ENCODE measurements at places on chromosomes 7 and 10. TPM values are rescaled to one million over a fixed set of nuclear protein-coding genes. Genes with fewer than 3 reads are reported as not detected.

Gene IGFBP1
- not detected for total RNA-seq

GRCh38 chr7:19024261-19024660 is 93.2 kb downstream of the TWIST1 start:
- no peak overlapping the region for H3K4me3 ChIP-seq
- DNase-seq = no peak
- H3K36me3 ChIP-seq = no peaks in the 10 kb centered on the region
- H3K4me1 ChIP-seq = no peaks in the 10 kb centered on the region
- H3K27me3 ChIP-seq = no peaks in the 10 kb centered on the region

Gene ANTXRL
- total RNA-seq = not detected

GRCh38 chr7:158278745-158279320 is 308.8 kb downstream of the PTPRN2 start:
- no peaks in the 10 kb centered on the region for H3K27me3 ChIP-seq
- no peak for DNase-seq
- no peak overlapping the region for H3K27ac ChIP-seq
- H3K4me3 ChIP-seq = no peak overlapping the region

Gene SLC13A1
- not detected for total RNA-seq

GRCh38 chr10:2456834-2457233 is 610.5 kb upstream of the PFKP start:
- H3K27me3 ChIP-seq = no peaks in the 10 kb centered on the region
- no peak for DNase-seq
- no peaks in the 10 kb centered on the region for H3K4me1 ChIP-seq
- no peak overlapping the region for H3K27ac ChIP-seq
- no peaks in the 10 kb centered on the region for H3K36me3 ChIP-seq
- H3K4me3 ChIP-seq = no peak overlapping the region

GRCh38 chr10:95784279-95784913 is 28.4 kb downstream of the ENTPD1 start:
- H3K4me1 ChIP-seq = peaks cover 87% of the 10 kb centered on the region
- no peak overlapping the region for H3K4me3 ChIP-seq
- DNase-seq = no peak
- peaks cover 54% of the 10 kb centered on the region for H3K36me3 ChIP-seq
- peak overlapping the region; percentile 88 for H3K27ac ChIP-seq

GRCh38 chr7:45689797-45690761 is 115.9 kb downstream of the ADCY1 start:
- peak; percentile 26 for DNase-seq
- H3K27me3 ChIP-seq = no peaks in the 10 kb centered on the region
- no peak overlapping the region for H3K27ac ChIP-seq
- H3K36me3 ChIP-seq = no peaks in the 10 kb centered on the region
- peaks cover 7% of the 10 kb centered on the region for H3K4me1 ChIP-seq

Gene CFAP69
- 0.42 TPM for total RNA-seq

GRCh38 chr7:39621784-39622411 is 1.5 kb upstream of the RALA start:
- peaks cover 2% of the 10 kb centered on the region for H3K27me3 ChIP-seq
- DNase-seq = no peak
- H3K4me1 ChIP-seq = peaks cover 30% of the 10 kb centered on the region
- peaks cover 2% of the 10 kb centered on the region for H3K36me3 ChIP-seq

Gene HSPA12A
- not detected for total RNA-seq

Gene CYP26C1
- 0.05 TPM for total RNA-seq

Gene COL13A1
- not detected for total RNA-seq

DNA sequence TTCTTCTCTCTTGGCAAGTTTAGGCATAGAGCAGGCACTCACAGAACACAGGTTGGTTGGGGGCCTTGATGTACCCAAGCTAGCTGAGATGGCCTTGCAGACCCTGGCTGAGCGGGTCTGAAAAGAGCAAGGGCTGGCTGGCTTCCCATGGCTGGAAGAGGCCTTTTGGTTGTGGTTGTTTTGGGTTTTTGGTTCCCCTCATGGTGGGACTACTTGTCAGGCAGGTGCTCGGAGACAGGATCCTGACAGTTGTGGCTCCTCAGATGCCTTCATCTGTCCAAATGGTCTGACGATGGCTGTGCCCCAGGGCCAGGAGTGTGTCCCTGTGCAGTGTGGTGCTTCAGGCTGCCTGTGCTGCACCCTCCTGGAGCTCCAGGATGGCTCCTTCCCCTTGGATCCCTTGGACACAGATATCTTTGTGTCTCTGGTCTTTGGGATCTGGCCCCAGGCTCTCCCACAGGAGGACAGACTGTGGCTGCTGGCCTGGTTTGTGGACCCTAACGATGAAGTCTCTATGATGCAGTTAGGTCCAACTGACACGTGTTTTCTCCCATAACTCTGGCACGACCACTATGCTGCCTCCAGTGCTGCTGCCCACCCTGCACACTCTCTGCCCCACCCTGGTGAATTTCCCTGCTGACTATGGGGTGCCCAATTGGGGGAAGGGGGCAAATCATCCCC is 321.5 kb upstream of the ZNF32 start:
- DNase-seq = no peak
- peaks cover 6% of the 10 kb centered on the region for H3K4me1 ChIP-seq
- H3K27me3 ChIP-seq = peaks cover 20% of the 10 kb centered on the region
- no peak overlapping the region for H3K4me3 ChIP-seq
- H3K27ac ChIP-seq = no peak overlapping the region

GRCh38 chr10:74624501-74624900 is 201.9 kb upstream of the KAT6B start:
- H3K27me3 ChIP-seq = no peaks in the 10 kb centered on the region
- peaks cover 20% of the 10 kb centered on the region for H3K36me3 ChIP-seq
- no peak for DNase-seq

GRCh38 chr10:79049931-79050895 is 18.6 kb upstream of the ZMIZ1 start:
- H3K27ac ChIP-seq = peak overlapping the region; percentile 40
- no peak overlapping the region for H3K4me3 ChIP-seq
- DNase-seq = no peak
- peaks cover 28% of the 10 kb centered on the region for H3K4me1 ChIP-seq

Gene KIF20B
- total RNA-seq = 92.8 TPM

Gene FAM107B
- total RNA-seq = 114 TPM

DNA sequence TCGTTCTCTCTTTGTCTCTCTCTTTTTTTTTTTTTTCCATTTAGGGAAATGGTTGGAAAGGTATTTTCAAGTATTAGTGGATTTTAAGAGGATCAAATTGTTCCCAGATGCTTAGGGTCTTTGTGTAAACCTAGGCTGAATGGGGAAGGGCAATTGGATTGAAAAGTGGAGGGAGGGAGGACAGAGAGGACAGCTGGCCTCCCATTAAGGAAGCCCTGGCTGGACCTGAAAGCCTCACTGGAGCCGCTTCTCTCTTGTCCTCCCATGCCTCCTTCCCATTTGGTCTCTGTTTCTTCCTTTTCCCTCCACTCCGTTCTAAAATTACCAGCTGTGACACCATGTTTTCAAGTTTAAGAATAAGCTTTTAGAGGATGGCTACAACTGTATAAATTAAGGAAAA is 104.1 kb downstream of the TACC2 start:
- H3K27me3 ChIP-seq = no peaks in the 10 kb centered on the region
- no peaks in the 10 kb centered on the region for H3K4me1 ChIP-seq
- H3K27ac ChIP-seq = no peak overlapping the region
- H3K36me3 ChIP-seq = no peaks in the 10 kb centered on the region
